ENCODE measurements at places on chromosomes 12 and 14. TPM values are rescaled to one million over a fixed set of nuclear protein-coding genes. Genes with fewer than 3 reads are reported as not detected.

GRCh38 chr12:632102-632696 is 31.0 kb downstream of the NINJ2 start:
- no peaks in the 10 kb centered on the region for H3K36me3 ChIP-seq
- H3K4me3 ChIP-seq: peak overlapping the region; percentile 43
- peak; percentile 92 for DNase-seq
- H3K27me3 ChIP-seq: no peaks in the 10 kb centered on the region

GRCh38 chr12:108806921-108807320 is 50.5 kb downstream of the SSH1 start:
- DNase-seq: peak; percentile 9
- peaks cover 47% of the 10 kb centered on the region for H3K4me1 ChIP-seq
- no peaks in the 10 kb centered on the region for H3K27me3 ChIP-seq

DNA sequence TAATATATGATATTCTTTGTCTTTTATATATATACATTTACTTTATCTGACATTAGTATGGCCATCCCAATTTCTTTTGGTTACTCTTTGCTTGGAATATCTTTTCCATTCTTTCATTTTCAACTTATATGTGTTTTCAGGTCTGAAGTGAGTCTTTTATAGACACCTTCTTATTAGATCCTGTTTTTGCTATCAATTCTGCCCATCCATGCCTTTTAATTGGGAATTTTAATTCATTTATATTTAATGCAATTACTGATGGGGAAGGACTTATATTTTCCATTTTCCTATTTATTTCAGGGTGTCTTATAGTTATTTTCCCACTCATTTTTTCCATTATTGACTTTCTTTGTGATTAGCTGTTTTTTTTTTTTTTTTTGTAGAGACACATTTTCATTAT is 43.4 kb downstream of the GABARAPL1 start:
- no peaks in the 10 kb centered on the region for H3K27me3 ChIP-seq
- no peaks in the 10 kb centered on the region for H3K4me1 ChIP-seq
- H3K4me3 ChIP-seq: no peak overlapping the region
- DNase-seq: no peak

GRCh38 chr12:96878704-96879103 is 28.4 kb upstream of the NEDD1 start:
- no peaks in the 10 kb centered on the region for H3K27me3 ChIP-seq
- H3K36me3 ChIP-seq: no peaks in the 10 kb centered on the region
- peak overlapping the region; percentile 48 for H3K27ac ChIP-seq
- peak; percentile 62 for DNase-seq
- 0 out of 2 replicates have a peak overlapping the region, but pooled peaks have one; percentile 18 for H3K4me3 ChIP-seq
- peaks cover 60% of the 10 kb centered on the region for H3K4me1 ChIP-seq

DNA sequence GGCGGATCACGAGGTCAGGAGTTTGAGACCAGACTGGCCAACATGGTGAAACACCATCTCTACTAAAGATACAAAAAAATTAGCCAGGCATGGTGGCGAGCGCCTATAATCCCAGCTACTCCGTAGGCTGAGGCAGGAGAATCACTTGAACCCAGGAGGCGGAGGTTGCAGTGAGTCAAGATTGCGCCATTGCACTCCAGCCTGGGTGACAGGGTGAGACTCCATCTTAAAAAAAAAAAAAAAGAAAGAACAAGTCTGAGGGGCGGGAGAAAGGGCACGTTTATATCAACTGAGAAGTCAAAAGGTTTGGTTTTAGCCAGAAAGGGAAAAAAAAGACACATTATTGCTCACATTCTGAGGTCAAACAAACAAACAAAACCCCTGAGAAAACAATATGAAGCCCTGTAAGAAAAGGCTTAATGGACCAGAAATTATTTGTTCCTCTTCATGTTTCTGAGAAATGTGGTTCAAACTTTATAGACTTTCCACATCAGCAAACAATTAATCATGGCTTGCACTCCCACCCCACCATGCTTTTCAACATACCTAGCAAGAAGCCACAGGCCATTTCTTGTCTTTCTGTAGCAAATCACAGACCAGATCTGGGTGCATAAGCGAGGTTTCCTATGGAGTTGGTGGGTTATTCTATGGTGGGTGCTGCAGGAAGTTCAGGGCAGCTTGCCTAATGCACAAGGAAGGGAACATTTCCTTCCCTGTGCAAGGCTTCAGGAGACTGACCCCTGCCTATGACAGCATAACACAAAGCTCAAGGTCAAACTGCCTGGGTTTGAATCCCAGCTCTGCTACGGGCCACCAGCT is 80.1 kb downstream of the SSPN start:
- DNase-seq: no peak
- peaks cover 39% of the 10 kb centered on the region for H3K4me1 ChIP-seq
- no peaks in the 10 kb centered on the region for H3K36me3 ChIP-seq
- H3K27ac ChIP-seq: peak overlapping the region; percentile 77
- H3K4me3 ChIP-seq: no peak overlapping the region

DNA sequence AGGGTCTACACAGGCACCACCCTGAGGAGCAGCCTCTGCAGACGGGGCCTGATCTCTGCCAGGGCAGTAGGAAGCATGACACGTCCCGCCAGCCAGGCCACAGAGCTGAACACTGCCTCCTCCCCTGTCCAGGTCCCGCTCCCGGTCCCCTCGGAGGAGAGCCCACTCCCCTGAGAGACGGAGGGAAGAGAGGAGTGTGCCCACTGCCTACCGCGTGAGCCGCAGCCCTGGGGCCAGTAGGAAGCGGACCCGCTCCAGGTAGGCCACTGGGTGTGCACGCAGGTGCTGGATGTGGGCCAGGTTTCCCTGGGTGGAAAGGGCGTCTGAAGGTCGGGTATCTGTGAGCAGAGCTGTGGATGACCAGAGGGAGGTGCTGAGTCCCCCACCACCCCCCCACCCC is 41.9 kb upstream of the MMP17 start:
- H3K36me3 ChIP-seq: peaks cover 14% of the 10 kb centered on the region
- peaks cover 45% of the 10 kb centered on the region for H3K4me1 ChIP-seq
- no peak for DNase-seq
- no peaks in the 10 kb centered on the region for H3K27me3 ChIP-seq

- no peaks in the 10 kb centered on the region for H3K4me1 ChIP-seq
- H3K36me3 ChIP-seq: no peaks in the 10 kb centered on the region
- H3K4me3 ChIP-seq: no peak overlapping the region
- no peak overlapping the region for H3K27ac ChIP-seq
- DNase-seq: no peak
Observed at GRCh38 chr14:66003082-66003730, 483.0 kb upstream of the CCDC196 start.

DNA sequence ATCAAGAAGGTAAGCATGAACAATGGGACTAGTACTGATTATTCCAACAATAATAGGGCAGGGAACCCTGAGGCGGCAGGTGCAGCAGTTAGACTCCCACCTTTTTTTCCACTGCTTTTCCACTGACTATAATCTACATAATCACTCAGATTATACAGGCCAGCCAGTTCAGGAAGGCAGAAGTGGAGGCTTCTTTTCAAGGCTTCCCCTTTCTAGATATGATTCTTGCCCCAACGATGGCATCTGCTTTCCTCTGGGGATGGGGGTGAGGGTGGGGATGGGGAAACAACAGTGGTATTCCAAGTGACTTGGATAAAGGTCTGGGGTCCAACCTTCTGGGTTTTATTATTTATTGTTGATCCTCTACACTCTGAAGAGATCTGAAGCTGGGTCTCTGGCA is 331 bp downstream of the NCKAP1L start:
- no peaks in the 10 kb centered on the region for H3K36me3 ChIP-seq
- H3K27me3 ChIP-seq: 0 out of 2 replicates have a peak, but pooled peaks cover 21% of the 10 kb centered on the region
- no peak overlapping the region for H3K27ac ChIP-seq
- H3K4me1 ChIP-seq: no peaks in the 10 kb centered on the region

DNA sequence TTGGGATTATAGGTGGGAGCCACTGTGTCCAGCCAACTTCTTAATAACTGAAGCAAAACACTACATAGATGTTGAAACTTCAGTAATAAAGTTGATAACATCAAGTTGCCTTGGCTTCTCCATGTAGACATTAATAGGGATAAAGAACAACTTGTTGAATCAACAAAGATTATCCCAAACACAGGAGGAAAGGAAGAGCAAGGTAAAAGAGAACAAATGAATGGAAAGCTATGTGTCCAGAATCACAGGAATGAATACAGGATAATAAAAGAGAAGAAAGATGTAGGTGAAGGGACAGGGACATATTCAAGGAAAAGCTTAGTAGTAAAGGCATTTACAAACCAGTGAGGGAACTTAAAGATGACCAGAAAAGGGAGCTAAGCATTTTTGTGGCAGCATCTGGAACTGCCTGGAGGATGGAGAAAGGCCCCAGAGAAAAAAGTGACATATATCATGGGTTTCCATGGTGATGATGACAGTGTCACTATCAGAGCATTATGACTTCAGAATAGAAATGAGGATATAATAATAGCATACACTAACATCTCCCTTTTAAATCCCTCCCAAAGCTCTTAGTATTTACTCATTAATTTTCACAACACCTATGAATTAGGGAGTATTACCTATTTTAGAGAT is 24.0 kb upstream of the MDM1 start:
- no peak overlapping the region for H3K4me3 ChIP-seq
- H3K36me3 ChIP-seq: no peaks in the 10 kb centered on the region
- peaks cover 16% of the 10 kb centered on the region for H3K4me1 ChIP-seq

DNA sequence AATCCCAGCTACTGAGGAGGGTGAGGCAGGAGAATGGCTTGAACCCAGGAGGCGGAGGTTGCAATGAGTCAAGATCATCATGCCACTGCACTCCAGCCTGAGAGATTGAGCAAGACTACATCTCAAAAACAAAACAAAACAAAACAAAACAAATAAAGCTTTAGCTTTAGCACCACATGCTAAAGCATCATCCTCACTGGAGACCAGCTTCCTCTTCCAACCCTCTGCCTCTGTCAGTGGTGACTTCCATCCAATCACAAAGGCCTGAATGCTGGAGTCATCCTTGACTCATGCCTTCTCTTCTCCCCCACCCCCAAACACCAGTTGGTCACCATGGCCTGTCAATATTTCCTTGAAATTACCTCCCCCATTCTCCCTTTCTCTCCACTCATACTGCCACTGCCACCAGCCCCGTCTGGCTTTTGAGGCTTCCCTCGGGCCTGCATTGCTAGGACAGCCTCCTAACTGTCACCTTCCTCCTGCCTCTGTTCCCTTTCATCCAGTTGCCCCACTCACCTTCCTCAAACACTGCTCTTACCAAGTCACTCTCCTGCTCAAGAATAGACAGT is 1.4 kb downstream of the ZNF385A start:
- no peaks in the 10 kb centered on the region for H3K27me3 ChIP-seq
- H3K36me3 ChIP-seq: no peaks in the 10 kb centered on the region

DNA sequence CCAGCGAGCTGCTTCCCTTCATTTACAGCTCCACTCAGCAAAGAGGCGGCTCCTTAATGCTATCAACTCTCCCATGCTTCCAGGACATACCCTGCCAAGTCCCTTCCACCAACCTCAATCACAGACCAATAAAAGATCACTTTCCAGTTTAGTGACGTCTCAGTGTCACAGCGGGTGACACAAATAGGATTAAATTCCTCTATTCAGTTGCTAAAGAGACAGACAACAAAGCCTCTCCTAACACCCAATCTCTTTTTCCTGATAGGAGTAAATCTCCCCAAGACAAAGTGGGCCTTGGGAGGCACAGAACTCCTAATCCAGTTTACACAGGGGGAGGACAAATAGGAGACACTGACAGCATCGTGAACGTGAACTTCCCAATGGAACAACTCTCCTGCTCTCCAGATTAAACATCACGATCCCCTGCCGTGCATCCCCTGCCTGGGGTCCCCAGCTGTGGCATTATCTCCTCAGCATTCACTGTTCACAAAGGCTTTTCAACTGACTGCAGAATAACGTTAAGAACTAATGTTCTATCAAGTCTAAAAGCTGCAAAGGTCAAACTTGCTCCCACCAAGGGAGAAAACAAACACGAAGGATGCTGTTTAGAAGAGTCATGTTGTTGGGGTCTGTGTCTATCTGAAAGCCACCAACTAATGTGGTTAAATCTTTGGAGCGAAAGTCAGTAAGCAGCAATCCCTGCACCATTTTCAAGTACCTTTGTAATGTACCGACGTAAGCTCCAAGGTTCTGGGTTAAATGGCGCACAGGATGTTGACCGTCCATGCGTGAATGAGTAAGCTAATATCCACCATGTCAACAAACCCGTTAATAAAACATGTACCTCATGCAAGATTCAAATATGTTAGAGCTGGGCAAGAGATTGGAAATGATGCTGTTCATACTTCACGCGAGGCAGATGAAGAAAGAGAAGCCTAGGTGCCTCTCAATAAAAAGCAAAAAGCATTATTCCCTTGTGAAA is 31.5 kb downstream of the TMEM132D start:
- no peaks in the 10 kb centered on the region for H3K27me3 ChIP-seq
- H3K36me3 ChIP-seq: no peaks in the 10 kb centered on the region
- no peak overlapping the region for H3K27ac ChIP-seq
- no peak overlapping the region for H3K4me3 ChIP-seq
- no peak for DNase-seq
- no peaks in the 10 kb centered on the region for H3K4me1 ChIP-seq

DNA sequence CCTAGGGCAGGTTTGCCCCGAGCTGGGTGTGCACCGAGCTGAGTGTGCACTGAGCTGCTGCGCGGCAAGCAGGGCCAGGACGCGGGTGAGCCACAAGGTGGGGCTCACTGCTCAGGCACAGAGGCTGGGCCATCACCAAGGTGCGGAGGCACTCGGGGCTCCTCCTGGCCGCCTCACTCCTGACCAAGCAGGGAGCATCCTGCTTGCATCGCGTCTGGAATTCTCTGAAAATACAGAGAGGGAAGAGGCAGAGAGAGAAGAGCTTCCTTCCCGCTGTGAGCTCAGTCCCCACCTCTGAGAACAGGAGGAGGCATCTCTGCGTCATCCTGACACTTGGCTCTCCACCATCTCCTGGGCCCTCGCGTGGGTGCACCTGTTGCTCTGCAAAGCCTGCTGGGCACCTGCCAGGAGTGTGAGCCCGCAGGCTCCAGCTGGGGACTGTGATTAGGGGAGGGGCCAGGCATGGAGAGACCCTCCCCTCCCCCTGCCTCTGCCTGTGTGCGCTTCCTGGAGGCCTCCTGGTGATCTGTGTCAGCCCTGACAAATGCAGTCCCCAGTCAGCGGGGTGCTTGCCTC is 116.3 kb downstream of the GLT1D1 start:
- H3K36me3 ChIP-seq: no peaks in the 10 kb centered on the region
- H3K27ac ChIP-seq: no peak overlapping the region
- H3K4me1 ChIP-seq: no peaks in the 10 kb centered on the region
- no peaks in the 10 kb centered on the region for H3K27me3 ChIP-seq

SLC7A7 gene
- 0.65 TPM for total RNA-seq

INSM2 gene
- not detected for total RNA-seq

ZNF384 gene
- total RNA-seq: 26.2 TPM

ADAM20 gene
- under 0.01 TPM for total RNA-seq

KRT1 gene
- not detected for total RNA-seq

LRIG3 gene
- total RNA-seq: 29.3 TPM
